Stimulated activated CD8-positive, alpha-beta memory T cell treated with anti-CD3 and anti-CD28 coated beads, Interleukin-2, amount 100 ng/mL, for 48 hours (primary cell): ENCODE measurements at places on chromosomes 5 and 9.
A peak's percentile ranks its signal among the peaks of the same experiment; 100 is the strongest.

DNA sequence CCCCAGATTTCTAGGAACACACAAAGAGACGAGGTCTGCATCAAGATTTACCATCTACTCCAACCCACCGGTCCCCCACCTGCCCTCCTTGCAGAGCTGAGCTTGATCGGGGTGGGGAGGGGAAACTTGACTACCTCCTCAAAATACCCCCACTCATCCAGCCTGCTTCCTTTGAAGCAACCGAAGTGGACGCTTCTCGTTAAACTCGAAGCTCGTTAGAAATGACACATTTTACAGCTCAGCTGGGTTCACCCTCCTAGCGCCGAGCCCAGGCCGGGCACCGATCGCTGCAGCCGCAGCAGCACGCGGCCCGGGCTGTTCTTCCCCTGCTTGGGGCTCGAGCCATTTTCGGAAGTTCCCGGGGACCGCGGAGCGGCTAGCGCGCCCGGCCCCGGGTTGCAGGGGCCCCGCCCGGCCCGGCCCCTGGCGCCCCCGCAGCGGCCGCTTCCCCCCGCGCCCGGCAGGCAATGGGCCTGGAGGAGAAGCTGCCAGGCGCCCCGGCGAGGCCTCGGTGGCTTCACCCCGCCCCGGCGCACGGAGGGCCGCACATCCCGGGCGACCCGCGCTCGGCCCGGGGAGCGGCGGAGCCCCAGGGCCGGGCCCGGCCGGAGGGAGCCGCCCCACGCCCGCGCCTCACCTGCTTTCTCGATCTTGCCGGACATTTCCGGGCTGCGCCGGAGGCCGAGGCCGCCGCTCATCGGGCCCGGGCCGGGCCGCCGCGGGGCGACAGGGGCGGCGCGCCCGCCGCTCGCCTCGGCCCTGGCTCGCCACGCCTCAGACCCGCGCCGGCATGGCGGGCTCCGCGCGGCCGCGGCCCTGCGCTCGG, 530 bp downstream of the RAPGEF1 start:
- peak; percentile 35 for DNase-seq

GRCh38 chr5:73201547-73202513, 28.8 kb downstream of the TMEM174 start:
- peak; percentile 57 for DNase-seq

GRCh38 chr5:175516933-175517823, 38.8 kb downstream of the SFXN1 start:
- no peak for DNase-seq

DNA sequence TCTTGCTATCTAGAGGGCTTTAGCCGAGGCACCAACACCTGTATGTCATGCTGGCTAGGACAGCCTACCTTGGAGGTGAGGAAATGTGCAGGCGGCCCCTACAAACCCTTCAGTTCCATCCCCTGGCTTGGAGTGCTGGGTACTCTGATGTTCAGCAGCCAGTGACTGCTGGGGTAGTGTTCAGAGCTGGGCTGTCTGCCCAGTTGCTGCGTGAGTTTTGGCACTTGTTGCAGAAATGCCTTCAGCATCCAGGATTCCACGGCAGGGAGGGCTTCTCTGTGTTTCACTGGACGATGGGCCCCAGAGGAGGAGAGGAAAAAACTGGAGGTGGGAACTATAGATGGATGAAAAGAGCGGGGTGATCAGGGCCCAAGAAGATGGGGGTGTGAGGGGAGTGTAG, 10.4 kb downstream of the SWI5 start:
- no peak for DNase-seq

GRCh38 chr5:174573221-174573994, 151.0 kb upstream of the MSX2 start:
- DNase-seq, result no peak

GRCh38 chr5:113531481-113532159, 18.1 kb downstream of the YTHDC2 start:
- DNase-seq, result no peak

DNA sequence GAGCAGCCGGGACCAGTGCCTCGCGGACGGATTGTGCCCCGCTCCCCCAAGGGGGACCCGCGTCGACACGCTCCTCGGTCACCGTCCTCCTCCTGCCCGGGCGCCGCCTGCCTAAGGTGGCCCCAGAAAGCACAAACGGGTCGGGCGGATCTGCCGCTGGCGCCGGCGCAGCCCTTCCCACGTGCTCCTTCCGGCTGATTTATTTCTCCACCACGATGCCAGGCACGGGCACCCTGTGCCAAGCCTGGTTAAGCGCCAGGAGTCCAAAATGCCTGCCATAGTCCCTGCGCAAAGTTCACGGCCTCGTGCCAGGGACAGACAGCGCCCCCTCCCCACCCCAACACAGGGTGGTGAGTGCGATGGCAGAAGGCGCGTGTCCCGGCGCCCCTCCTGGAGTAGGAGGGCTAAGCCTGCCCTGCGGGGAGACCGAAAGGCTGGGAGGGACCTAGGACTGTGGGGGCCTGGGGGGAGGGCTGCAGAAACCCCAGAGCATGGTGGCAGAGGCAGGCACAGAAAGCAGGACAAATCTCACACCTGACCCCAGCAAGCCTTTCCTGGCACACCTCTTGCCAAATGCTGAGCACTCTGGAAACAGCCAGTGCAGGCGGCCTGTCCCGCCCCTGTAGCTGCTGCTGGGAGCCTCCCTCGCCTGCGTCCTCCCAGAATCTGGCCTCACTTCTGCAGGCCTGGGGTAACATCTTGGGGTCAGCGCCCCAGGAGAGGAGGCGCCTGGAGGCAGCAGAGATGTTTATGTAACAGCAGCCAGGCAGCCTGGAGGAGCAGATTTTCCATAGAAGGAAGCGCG, 1.1 kb upstream of the NOTCH1 start:
- peak; percentile 45 for DNase-seq

DNA sequence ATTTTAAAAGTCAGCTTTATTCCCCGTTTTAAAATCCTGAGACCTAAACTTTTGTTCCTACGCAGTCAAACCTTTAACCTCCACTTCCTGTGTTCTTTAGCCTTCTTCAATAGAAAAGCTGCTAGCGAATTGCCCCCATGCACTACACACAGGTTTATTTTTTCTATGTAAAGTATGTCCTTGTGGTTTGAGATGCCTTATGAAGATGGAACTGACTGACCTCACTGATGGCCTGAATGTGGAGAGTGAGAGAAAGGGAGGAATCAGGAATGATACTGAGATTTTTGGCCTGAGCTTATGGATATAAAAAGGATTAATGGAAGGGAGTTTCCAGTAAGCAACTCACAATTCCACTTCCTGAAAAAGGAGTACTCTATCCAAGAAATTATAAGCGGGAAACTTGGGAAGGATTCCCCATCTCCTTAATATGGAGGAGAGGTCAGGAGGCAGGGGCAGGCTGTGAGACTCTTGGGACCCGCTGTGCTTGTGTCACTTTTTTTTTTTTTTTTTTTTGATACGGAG, 89.5 kb downstream of the UGCG start:
- DNase-seq, result no peak
